ENCODE measurements at places on chromosomes 2 and 18.

- no peak for DNase-seq
Measured at GRCh38 chr2:111940333-111941196, 42.2 kb downstream of the MERTK start.

DNA sequence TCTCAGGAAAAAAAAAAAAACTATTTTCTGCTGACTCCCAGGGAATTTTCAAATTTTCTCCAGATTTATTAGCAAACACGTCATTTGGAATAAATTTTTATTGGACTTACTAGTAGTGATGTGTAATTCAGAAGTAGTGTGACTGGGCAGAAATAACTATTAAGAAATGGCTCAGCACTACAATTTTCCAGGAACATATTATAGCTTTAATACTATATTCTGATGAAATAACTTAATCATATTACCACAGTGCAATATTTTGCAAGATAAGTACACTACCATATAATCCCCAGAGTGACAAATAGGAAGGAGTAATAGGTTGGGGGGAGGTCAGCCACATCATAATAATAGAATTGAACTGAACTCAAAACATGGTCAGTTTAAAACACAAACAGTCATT, 19.7 kb upstream of the TNFAIP6 start:
- DNase-seq = no peak

- no peak for DNase-seq
Measured at GRCh38 chr2:109260116-109260855, 131.3 kb downstream of the SH3RF3 start.

DNA sequence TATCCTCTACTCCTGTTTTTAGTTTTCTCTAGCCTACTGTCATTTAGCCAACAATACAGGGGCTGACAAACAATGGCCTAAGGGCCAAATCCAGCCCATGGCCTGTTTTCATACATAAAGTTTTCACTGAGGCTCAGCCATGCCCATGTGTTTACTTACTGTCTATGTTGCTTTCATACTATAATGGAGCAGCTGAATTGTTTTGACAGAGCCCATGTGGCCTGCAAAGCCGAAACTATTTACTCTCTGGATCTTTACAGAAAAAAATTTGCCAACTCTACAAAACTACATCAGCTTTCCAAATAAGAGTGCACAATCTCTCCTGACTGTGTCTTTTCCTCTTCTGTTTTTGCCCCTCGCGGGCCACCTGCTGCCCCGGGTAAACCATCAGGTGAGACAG, 24.0 kb downstream of the LGALSL start:
- no peak for DNase-seq

DNA sequence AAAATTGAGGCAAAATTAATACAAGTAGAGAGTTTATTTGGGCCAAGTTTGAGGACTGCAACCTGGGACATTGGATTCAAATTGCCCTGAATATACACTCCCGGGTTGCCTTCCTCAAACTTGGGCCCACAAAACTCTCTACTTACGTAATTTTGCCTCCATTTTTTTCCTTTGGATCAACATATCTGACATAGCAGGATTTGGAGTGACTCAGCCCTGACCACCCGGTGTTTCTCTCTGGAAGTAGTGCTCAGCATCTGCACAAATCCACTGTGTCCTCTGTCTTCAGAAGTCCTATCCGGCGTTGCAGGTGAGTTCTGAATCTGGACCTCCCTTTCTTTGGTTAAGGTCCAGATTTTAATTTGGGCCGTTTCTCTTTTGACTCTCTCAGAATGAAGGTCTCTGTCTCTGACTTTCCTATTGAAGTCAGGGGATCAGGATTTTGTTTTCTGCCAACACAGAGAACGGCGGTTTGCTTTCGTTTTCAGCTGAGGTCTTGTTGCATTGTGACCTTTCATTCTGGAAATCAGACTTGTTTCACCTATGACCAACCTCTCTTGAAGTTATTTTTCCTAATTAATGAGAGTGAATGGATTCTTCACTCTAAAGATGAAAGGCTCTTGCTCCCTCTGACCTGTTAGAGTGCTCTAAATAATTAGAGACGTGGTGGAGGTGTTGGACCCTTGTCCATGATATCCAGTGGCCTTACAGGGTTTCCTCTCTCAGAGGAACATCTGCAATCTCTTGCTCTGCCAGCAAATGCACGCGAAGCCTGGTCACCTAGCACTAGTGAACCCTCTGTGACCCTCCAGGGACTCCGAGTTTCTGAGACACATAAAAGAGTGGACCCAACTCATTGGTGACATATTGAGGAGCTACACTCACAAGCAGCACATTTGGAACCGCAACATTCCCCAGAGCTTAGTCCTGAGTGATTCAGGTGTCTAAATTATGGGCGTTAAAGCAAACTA, 13.6 kb downstream of the TCF23 start:
- DNase-seq = no peak

GRCh38 chr2:232798187-232798586, 21.8 kb upstream of the KCNJ13 start:
- DNase-seq = no peak
